ENCODE measurements at places on chromosomes 2 and 18.

DNA sequence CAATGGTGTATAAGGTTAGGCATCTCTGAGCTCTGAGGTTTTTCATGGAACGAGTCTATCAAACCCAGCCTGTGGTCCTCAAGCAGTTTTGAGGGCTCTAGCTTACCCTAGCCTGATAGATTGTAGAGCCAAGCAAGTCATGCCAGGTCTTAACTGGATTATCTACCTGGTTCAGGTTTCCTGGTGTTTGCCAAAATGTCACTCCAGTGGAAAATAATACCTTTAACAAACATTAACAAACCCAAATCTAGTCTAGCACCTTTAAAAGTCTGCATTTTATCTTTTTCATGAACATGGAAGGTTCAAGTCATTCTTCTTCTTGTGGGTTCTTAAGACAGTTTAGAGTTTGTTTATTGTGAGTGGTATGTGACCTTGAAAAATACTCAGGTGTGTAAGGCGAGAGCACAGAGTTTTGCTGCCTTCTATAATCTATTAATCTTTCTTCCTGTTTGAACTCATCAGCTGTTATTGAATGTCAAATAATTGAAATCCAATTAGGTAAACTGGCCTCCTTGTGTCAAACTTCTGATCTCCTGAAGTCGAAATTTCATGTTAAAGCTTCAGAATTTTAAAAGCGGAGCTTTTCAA lies 13.4 kb upstream of the ADGRF3 start:
- no peak for DNase-seq

- DNase-seq = no peak
Observed at GRCh38 chr2:154554046-154554445, 144.4 kb upstream of the KCNJ3 start.

DNA sequence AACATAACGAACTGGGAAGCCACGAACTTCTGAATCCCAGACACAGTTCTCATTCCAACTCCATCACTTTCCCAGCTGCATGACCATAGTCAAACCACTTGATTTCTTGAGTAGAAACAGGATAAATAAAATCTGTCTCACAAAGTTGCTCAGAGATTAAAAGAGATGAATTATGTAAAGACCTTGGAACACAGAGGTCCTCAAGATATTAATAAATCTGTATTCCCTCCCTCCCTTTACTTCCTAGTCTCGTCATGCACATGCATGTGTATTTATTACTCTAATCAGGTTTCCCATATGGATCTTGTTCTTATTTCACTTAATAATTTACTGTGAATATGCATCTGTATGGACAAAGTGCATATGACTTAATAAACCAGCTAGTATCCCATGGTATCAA lies 21.1 kb upstream of the CSRNP3 start:
- DNase-seq = no peak

- no peak for DNase-seq
Observed at GRCh38 chr18:44742718-44743311, 62.1 kb downstream of the SETBP1 start.

GRCh38 chr18:62828091-62828640 lies 112.8 kb downstream of the PHLPP1 start:
- no peak for DNase-seq

DNA sequence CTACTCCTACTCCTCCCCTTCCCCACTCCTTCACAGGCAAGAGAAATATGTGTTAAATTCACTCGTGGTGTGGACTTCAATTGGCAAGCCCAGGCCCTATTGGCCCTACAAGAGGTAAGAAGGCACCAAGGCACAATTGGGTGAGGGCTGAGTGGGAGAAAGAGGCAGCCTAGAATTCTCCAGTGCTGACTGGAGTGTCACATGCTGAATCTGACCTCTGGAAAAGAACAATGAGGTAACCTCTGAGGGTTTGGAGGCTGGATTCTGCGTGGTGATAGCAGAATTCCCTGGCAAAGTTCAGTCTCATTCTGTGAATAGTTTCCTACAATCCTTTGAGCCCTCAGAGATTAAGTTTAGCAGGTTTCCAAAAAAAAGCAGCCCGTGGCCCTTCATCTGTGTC lies 6.9 kb downstream of the CENPA start:
- no peak for DNase-seq

GRCh38 chr2:130381619-130382018 lies 25.8 kb downstream of the PTPN18 start:
- DNase-seq = no peak

DNA sequence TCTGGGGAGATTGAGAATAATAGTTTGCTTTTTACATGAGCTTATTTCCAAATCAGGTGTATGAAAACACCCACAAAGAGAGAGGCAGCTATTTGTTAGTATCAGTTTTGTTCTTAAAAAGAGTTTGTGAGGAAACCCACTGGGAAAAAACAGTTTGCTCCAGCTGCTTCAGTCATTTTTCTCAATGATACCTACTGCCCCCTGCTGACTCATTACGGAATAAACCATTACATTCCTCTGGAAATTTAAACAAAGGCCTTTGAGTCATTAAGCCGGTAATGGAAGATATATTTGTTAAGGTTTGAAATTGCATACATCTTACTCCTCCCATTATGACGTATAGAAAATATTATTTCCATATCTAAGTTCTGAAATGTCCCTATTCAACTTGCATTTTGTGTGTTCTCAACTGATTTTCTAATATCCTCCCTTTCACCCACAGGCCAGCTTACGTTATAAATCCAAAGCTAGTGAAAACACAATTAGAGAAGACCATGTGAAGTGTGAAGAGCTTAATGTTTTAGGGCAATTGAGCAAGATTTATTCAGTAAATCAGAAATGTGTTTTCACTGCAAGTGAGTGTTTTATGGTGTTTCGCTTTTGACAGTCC lies 761.6 kb downstream of the DSC3 start:
- no peak for DNase-seq

DNA sequence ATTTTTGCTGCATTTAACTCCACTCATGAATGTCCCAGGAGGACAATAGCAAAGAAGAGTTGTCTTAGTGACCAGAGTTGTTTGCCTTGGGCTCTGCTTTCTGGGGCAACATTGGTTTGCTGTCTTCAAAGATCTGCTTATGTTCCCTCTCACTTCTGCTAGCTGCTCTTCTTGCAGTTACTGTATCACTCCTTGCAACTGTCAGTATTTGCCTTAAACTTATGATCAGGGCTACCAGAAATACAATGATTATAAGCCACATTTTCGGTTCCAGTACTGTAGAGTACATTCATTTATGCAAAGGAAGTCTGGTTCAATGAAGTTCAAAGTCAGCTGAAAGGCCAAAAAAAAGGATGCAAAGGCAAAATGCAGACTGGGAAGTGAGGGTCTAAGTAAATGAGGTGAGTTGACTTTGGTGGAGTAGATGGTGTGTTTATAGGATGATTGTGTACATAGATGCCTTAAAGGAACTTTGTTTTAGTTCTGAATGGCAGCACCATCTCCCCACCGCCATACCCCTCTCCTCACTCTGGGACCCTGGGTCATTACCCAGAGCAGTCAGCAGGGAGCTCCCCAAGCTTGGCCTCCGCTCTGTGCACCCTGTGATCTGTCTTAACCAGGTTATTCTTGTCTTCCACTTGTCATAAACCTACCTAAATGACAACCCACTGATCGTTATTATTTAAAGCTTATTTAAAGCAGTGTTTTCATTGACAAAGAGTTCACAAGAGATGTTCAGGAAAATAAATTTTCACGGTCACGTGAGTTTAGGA lies 236.0 kb downstream of the DOK6 start:
- peak; percentile 13 for DNase-seq

DNA sequence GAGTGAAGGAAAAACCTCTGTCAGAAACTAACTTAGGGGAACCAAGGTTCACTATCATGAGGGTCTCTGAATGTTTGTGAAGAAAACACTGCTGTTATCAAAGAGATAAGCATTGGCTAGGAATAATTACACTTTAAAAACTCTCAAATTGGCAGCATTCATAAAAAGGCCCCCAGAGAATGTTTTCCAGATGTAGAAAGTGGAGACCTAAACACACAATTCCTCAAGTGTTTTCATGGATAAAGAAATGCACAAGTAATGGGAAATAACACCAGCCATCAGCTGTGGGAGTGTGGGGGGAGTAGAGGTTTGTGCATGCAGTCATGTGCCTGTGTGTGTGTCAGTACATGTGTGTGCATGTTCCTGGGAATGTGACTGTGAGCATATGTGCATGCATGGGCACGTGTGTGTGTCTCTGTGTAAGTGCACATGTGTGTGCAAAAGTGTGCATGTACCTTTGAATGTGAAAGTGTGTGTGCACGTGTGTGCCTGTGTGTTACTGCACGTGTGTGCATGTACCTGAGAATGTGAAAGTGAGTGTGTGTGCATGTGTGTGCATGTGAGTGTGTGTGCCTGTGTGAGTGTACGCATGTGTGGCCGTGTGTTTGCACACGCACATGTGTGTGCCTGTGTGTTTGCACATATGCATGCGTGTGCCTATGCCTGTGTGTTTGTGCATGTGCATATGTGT lies 854.3 kb upstream of the SALL3 start:
- no peak for DNase-seq

DNA sequence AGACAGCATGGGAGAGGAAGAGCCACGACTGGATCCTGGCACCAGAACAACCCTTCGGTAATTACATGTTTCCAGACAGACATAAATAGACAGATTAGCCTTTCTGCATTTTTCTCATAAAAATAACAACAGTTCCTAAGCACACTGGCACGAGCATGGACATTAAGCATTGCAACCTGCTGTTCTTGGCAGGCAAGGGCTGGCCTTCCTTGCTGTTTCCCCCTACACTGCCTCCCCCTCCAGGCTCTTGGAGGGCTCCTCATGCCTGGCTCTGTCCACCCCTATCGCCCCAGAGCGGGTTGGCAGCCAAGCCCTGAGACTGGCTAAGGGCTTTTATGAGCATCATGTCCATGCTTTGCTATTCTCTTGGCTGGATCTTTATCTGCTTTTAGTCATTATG lies 89.6 kb downstream of the TTC32 start:
- DNase-seq = no peak

- DNase-seq = no peak
Observed at GRCh38 chr2:240368781-240369331, 66.6 kb upstream of the GPC1 start.

GRCh38 chr2:218476676-218477075 lies 57.8 kb downstream of the VIL1 start:
- DNase-seq = no peak

GRCh38 chr2:161170958-161171932 lies 11.0 kb downstream of the TANK start:
- no peak for DNase-seq

- DNase-seq = no peak
Observed at GRCh38 chr2:118103951-118104940, 16.0 kb downstream of the INSIG2 start.

- no peak for DNase-seq
Observed at GRCh38 chr2:151037434-151037833, 224.2 kb downstream of the RBM43 start.

- DNase-seq = no peak
Observed at GRCh38 chr2:108982259-108982679, 6.8 kb downstream of the EDAR start.

DNA sequence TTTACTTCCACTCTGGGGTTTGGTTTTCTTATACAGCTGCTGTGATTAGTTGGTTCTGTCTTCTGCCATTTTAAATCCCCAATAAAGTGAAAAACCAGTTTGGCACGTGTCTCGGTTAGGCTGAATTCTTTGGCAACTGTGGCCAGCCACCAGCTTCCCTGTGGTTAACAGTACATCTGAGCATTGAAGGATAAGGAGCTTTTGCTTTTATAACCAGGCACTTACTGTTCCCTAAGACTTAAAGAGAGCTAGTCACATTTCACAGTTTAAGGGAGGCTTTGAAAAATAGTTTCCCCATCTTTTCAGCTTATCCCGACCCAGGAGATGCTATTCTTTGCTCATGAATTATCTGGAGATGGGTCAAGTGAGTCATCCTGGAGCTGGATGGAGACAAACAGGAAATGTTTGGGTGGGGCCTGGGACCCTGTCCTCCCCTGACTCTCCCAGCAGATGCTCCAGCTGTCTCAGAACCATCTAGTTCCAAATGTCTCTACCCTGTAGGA lies 57.3 kb upstream of the EML6 start:
- no peak for DNase-seq

- no peak for DNase-seq
Observed at GRCh38 chr2:96098900-96099590, 17.3 kb downstream of the ADRA2B start.

DNA sequence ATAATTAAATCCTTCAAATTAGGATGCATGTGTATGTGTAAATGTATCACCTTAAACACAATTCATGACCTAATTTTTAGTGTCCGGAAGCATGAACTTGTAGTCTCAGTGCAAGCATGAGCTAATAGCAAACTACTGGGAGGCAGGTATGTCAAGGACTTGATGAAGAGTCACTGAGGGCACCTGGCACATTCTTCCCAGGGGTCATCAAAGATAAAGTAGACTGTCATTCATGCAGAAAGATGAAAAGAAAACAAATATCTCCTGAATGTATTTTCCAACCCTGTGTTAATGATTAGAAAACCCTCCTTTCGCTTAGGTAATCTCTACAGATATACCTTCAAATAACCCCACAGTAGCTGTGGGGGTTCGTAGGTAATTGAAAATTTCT lies 234.9 kb downstream of the SOCS6 start:
- no peak for DNase-seq

- no peak for DNase-seq
Observed at GRCh38 chr2:212271583-212271982, 267.0 kb downstream of the ERBB4 start.

DNA sequence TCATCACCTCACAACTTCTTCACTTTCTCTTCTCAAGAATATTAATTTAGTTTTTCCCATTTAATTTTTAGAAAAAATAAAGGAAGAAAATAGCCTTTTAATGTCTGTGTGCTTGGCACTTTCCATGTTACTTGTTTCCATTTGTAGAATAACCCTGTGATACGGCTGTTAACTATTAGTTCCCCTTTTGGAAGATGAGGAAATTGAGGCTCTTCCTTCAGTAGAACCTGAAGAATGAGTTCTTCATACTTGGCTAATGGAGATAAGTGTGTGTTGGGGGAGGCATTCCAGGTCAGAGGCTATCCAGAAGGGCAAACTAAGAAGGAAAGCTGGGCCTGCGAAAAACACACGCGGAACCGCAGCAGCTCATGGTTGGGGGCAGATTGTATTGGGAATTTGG lies 38.3 kb downstream of the ZNF532 start:
- DNase-seq = no peak

DNA sequence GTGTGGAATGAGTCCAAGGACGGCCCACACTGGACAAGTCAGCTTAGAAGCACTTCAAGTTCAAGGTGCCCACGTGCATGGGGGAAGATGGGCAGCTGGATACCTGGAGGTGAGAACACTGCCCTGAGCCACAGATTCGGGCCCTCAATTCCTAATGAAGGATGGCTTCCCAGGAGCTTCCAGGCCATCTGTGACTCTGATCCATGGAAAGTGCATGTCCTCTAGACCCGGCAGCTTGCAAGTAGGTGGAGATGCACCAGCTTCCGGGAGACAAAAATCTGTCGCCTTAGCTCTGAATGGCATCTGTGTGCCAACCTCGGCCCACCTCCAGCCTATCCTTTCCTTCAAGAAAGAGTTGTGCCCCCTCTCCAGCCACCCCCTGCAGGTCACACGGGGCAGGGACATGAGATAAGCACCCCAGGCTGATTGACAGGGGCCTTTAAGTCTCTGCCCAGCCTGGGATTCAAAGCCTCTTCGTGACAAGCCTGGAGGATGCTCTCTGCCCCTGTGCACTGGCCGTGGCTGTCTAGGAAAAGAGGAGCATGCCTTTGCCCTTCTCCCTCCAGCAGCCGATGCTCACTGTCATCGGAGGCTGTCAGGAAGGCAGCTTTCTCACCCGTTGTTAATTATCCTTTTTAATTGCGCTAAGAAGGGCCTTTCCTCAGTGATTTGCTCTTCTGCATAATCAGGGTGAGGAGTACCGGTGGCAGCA lies 65.5 kb downstream of the BIN1 start:
- no peak for DNase-seq

All from stimulated activated naive CD8-positive, alpha-beta T cell treated with anti-CD3 and anti-CD28 coated beads, Interleukin-15, Interleukin-2, amounts not matched to agents 100 U/mL and 50 U/mL, for 24 hours (primary cell).